CMK (cell line): ENCODE measurements at places on chromosomes 6 and 20.

DNA sequence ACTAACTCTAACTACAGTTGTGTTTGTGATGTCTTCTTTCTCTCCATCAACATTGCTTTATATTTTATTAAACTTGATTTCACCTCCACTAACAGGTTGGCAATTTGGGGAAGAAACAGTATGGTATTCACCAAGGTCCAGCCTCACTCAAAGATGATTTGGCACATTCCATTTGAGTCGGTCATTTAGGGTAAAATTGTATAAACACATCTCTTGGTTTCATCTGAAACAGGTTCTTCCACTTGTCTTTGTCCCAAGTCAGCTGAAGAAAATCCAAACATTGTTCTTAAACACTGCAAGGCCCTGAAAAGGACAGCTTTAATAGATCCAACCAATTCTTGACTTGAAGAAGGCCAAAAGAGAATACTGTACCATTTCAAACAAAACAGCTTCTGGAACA lies 104.9 kb upstream of the NT5E start:
- no peak for DNase-seq

DNA sequence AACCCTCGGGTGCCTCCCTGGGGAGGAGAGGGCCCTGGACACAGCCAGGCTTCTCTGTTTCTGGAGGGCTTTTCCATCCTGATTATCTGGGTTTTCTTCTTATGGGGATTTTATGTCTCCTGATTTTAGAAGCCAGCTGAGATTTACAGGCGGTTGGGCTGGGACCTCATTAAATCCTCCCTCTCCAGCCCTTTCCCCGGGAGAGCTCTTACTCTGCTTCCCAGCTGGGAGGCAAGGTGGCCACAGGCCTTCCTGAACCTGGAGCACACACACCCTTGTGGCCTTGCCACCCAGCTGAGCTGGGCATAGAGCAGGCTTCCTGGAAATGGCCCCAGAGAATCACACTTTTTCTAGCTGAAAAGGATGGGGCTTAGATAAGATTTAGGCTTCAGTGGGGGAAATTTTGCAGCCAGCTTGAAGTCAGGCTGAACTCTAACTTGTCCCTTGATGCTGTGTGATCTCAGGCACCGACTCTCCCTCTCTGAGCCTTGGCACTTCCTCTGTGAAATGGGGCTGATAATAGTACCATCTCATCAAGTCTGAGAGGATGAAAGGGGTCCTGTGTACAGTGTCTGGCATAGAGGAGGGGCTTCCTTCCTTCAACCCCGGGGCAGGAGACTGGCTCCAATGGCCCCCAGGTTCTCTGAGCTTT lies 16.6 kb downstream of the VSTM2L start:
- DNase-seq = no peak

DNA sequence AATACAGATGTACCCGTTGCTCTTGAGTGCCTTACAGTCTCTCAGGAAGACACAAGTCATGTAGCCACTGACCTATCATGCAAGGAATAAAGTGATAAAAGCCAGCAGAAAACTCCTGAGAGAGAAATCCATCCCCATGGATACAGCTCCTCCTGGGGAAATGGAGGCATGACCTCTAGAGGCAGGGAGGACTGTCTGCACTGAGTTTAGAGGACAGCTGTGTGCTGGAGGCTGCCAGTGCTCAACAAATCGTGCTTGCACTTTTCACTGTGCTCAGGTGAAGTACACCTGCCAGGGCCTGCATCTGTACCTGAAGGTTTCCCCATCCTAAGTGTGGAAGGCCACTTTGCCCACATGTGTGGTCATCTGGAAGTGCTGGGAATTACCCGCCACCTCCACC lies 12.1 kb downstream of the CD93 start:
- DNase-seq = no peak

DNA sequence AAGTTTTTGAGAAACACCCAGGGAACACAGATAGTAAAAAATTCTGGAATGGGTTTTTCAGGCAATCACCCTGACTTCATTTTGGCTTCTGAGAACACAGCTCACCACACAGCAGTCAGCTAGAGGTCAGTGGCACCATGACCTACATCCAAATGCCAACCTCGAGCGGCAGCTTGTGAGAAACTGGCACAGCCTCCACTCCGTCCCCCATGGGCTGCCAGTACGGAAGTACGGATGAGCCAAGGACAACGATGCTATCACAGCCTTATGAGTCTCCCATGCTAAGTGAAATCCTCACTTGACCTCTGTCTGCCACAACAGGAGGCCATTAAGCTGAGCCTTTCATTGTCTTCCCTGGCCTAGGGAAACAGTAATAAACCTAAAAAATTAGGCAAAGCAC lies 32.0 kb downstream of the KIF16B start:
- DNase-seq = no peak

GRCh38 chr6:29633534-29633905 lies 537 bp upstream of the GABBR1 start:
- no peak for DNase-seq

GRCh38 chr20:33000802-33001466 lies 3.3 kb downstream of the SUN5 start:
- DNase-seq = no peak

DNA sequence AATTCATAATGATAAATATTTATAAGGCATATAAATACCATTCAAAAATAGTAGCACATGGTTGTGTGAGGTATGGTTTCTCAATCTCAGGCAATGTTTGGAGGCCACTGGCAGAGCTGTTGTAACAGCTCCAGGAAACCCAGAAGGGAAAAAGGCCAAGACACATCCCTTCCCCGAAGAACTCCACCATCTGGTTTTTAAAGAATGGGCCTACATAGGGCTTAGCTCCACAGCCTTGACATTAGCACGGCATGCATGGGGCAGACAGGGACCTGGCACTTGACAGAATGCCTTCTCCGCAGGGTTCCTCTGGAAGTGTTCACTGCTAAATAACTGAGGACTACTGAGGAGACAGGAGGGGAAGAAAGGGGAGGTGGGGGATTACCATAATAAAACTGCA lies 16.1 kb upstream of the FOXO3 start:
- no peak for DNase-seq

GRCh38 chr20:14126856-14127255 lies 131.5 kb downstream of the MACROD2 start:
- DNase-seq = no peak

GRCh38 chr6:47674673-47675072 lies 23.7 kb upstream of the ADGRF4 start:
- no peak for DNase-seq

DNA sequence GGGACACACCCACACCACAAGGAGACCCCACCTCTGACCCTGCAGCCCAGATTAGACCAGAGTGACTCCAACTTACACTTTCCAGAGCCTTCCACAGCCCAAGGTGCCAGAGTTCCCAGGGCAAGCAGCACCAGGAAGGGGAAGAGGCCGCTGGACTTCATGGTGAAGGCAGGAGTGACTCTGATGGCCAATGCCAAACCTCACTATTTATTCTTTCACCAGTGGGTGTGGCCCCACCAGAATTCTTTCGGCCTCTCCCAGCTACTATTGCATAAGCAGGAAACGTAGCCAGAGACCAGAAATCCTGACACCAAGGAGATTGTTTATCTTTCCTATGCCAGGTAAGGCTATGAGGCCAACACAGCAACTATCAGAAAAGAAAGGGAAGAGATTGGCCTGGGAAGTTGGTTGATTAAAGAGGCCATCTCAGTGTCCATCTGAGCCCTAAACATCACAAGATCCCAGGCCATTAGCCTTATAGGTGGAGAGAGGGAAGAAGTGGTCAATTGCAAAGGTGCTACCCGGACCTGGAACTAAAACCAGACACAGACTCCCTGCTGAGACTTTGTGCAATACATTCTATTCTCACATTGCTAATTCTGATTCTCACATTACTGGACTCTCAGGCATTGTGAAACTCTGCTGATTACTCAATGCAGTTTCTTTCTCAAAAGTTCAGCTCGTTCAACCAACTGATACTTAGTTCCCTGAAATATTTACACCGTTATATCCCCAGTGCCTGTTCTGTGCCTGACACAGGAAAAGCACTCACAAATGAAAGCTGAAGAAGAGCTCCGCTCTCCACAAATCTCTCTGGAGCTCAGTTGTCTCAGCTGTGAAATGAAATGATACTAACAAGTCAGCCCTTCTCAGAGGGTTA lies at the start of gene SLPI:
TSS of gene SLPI (minus strand) at position 182 of the 880 bp plus-strand sequence. CDS start at position 161, 21 bp downstream.
- no peak for DNase-seq

- no peak for DNase-seq
These were observed 31.1 kb upstream of the F13A1 start for GRCh38 chr6:6351511-6352025.

DNA sequence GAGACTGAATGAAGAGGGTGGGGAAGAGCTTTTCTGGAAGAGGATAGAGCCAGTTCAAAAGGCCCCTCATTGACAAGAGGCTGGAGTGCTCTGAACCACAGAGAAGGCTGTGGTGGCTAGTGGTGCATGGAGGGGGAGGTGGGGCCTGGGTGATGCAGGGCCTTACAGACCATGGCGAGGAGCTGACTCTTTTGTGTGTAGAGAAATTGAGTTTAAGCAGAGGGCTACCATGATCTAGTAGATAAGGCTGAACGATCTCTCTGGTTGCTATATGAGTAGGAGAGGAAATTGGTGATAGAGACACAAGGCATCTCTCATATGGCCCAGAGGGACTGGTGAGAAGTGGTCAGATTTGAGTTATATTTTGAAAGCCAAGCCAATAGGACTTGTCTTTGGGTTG lies 137.6 kb downstream of the UST start:
- DNase-seq = no peak

DNA sequence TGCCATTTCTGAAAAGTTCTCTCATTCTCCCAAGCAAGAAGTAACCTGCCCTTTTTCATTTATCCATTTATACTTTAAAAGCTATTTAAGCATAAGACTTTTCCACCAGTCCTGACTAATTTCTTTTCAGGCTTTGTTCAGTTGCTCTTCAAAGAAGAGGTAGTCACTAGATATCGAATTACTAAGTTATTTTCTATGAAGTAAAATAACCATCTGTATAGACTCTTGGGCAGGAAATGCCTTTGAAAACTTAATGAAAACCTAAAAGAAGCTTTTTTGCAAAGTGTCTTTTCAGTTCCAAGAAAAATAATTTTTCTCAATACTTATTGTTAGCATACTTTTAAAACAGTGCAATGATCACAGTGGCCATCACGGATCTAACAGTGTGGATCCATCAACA lies 31.3 kb upstream of the LAMP5 start:
- no peak for DNase-seq

DNA sequence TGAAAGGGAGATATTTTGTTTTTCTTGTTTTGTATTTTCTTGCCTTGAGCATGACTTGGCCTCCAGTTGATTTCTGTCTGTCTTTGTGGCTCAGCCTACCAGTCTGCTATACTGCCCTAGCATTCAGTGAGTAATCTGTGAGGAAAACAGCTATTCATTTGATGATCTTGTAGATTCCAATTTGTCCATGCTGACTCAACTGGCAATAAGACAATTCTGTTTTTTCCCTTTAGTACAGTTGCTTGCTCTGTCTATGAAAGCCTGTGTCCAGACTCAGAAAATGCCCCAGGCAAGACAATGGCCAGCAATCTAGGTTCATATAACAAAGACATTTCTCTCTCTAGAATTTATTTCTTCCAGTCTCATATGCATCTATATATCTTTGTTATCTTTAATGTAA lies 10.9 kb upstream of the SOX4 start:
- DNase-seq = no peak

DNA sequence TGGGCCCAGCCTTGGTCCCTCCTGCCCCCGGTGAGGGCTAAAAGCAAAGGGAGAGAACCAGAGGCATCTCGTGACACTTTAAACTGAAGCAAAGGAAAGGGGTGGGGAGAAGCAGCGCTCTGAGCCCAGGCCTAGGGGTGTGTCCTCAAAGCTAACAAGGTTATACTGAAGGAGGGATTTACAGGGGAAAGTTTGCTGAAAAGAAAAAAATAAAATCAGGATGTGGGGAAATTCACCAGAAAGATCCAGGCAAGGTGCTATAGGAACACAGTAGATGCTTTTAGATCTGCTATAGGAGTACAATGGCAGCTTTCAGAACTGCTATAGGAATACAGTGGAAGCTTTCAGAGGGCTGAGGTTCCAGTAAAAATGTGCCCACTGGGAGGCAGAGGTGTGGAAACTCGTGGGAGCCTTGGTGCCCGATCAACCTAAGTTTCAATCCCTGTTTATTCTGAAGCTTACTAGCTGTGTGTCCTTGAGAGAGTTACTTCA lies at the start of gene COL9A1:
TSS of gene COL9A1 (minus strand) at position 51 of the 492 bp plus-strand sequence. CDS start 160 bp downstream, outside the sequence.
- DNase-seq = no peak

DNA sequence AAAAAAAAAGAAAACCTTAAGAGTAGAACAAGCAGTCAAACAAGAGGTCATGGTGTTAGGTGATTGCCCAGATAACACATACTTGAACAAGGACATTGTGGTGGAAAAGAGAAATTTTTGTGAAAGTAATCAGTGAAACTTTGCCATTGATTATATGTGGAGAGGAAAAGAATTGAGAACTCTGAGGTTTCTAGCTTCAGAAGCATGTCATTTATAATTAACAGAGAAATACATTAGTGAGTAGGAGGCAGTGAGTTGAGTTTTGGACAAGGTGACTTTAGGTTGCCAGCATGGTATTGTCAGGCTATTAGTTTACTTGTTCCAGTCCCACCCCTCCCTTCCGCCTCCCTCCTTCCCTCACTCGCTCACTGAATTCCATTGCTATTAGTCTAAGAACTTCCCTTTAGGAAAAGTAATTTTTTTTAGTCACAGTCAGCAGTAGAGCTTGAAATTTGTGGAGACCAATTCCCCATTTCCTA lies 17.2 kb downstream of the TAB2 start:
- no peak for DNase-seq

GRCh38 chr6:144285548-144285797 lies 338 bp downstream of the UTRN start:
- no peak for DNase-seq

DNA sequence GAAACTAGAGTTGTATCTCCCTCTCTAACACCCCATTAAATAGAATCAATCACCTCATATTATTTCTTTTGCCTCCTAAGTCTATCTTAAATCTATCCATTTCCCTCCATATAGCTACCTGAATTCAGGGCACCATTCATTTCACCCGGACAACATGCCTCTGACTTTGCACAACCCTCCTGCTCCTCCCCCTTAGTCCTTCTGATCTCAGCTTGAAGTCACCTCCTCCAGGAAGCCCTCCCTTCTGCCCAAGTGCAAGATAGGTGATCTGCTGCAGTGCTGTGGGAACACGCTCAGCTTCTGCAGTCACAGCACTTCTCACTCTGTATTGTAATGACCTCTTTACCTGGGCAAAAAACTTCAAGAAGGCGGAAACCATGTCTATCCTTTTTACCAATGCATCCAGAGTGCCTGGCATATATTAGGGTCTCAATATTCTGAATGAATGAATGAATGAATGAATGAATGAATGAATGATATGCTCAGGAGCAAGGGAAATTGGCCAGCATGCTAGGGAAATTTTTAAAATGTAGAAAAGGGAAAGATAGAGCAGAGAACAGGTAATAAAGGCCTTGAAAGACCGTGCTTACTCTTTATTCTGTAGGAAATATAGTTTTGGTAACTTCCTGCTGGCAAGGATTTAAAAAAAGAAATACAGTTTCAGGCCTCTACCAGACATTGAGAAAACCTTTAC lies 41.7 kb downstream of the MBOAT1 start:
- no peak for DNase-seq

GRCh38 chr20:30511322-30512030 lies 746.0 kb upstream of the DEFB115 start:
- DNase-seq = no peak
